ENCODE measurements at places on chromosomes 1 and 21. TPM values are rescaled to one million over a fixed set of nuclear protein-coding genes. Genes with fewer than 3 reads are reported as not detected.

WNT9A gene
- 0.08 TPM for total RNA-seq

SNIP1 gene
- total RNA-seq: 7.8 TPM

ETNK2 gene
- total RNA-seq: 22.0 TPM

RHOU gene
- 0.23 TPM for total RNA-seq

CELA3B gene
- total RNA-seq: not detected
